ENCODE measurements at places on chromosomes 7 and 10.

- no peak for DNase-seq
Observed at GRCh38 chr7:69067397-69067796, 530.9 kb upstream of the AUTS2 start.

DNA sequence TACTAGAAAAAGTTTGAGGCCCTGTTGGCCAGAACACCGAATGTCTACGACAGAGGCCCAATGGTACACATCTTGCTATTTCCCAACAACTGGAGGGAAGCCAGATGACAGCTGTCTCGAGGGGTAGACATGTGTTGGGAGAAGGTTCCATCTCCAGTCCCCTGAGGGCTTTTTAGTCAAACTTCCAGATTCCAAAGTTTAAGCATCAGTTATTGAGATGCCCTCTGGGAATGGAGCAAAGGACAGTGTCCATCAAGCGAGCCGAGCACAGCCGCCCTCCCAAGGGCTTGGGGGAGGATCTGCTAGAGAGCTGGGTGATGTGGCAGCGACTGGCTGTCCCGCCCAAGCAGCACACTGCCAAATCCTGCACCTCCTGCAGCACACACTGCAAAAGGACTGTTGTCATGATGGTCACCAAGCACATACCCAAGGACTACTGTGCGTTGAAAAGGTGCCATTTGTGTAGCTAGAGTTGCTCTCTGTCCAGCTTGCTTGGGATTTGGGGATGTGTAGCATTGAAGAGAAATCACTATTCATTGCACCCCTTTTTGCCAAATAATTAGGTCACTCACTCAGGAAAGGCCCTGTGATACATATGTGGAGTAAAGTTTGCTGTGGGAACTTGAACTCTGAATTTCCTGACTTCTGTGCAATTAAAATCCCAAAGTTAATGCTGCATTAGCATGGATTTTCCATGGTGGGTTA lies 164.6 kb downstream of the TRIL start:
- no peak for DNase-seq

GRCh38 chr10:7310076-7310475 lies 100.8 kb downstream of the SFMBT2 start:
- no peak for DNase-seq

GRCh38 chr10:18178854-18179483 lies 38.7 kb downstream of the CACNB2 start:
- no peak for DNase-seq

GRCh38 chr7:8515640-8516185 lies 82.3 kb downstream of the NXPH1 start:
- DNase-seq = no peak

GRCh38 chr10:89651916-89652573 lies 7.0 kb upstream of the PANK1 start:
- no peak for DNase-seq

DNA sequence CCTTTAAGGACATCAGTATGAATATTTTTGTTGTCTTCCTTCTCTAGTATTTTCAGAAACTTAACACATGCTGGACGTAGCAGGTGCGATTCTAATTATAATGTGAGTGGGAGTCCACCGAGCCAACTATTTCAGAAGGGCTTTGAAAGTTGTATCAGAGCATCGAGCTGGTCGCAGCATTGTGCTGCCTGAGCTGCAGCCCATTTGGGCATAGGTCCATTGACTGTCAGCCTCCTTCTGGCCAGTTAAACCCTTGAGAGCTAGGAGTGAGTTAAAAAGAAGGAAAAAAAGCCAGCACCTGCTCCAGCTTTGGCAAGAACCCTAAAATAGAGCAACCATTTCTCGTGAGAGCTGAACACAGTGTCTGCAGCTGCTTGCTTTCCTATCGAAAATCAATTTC lies 47.8 kb downstream of the SLC35G1 start:
- no peak for DNase-seq

- no peak for DNase-seq
Observed at GRCh38 chr7:101953248-101953819, 135.9 kb downstream of the CUX1 start.

DNA sequence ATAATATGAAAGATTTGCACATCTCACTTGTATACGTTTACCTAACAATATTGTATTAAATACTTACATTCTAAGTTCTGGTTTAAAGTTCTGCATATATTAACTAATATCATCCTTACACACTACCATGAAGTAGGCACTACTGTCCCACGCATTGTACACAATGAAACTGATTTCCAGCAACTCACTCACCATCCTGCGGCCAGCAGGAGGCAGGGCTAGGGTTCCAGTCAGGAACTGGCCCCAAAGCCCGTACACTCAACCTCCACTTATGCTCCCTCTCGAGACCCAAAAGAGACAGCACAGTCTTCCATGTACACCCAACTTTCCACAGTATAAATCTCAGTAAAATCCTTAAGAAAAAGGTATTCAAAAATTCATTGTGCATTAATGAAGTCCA lies 41.4 kb downstream of the GRID1 start:
- no peak for DNase-seq

- no peak for DNase-seq
Observed at GRCh38 chr7:5510426-5511045, 86.9 kb upstream of the TNRC18 start.

- DNase-seq = no peak
Observed at GRCh38 chr7:140494867-140495266, 15.6 kb upstream of the MKRN1 start.

Measured in neural crest cell (in vitro differentiated cells).